ENCODE measurements at places on chromosomes 5 and 9. TPM values are rescaled to one million over a fixed set of nuclear protein-coding genes. Genes with fewer than 3 reads are reported as not detected.

Gene CDX1
- 0.25 TPM for total RNA-seq

Gene MYOT
- 0.61 TPM for total RNA-seq

Gene KCNV2
- not detected for total RNA-seq

Gene REEP2
- total RNA-seq, result 1.1 TPM

Gene SVEP1
- 32.6 TPM for total RNA-seq

Gene SPATA31A5
- not detected for total RNA-seq

Gene IPO11
- total RNA-seq, result 28.4 TPM

Gene ZFP2
- 1.5 TPM for total RNA-seq

Gene ENC1
- 31.5 TPM for total RNA-seq

Gene PALM2AKAP2
- total RNA-seq, result 37.7 TPM

Gene TRIM7
- 0.46 TPM for total RNA-seq

Gene FOXD4
- total RNA-seq, result 1.1 TPM

Gene ADAMTSL2
- 11.1 TPM for total RNA-seq

Gene LMNB1
- 30.6 TPM for total RNA-seq

Gene HMCN2
- 5.2 TPM for total RNA-seq

Gene FRRS1L
- total RNA-seq, result 0.03 TPM

Gene SPATA6L
- 18.2 TPM for total RNA-seq

Gene CCNJL
- 22.3 TPM for total RNA-seq

Gene NTNG2
- total RNA-seq, result 2.2 TPM
